ENCODE measurements at places on chromosomes 6 and 20. TPM values are rescaled to one million over a fixed set of nuclear protein-coding genes. Genes with fewer than 3 reads are reported as not detected.

GRCh38 chr6:34246563-34247391 lies 2.0 kb downstream of the SMIM29 start:
- DNase-seq = peak; percentile 56

- DNase-seq = no peak
Measured at GRCh38 chr6:27605401-27606342, 132.8 kb upstream of the ZNF184 start.

DNA sequence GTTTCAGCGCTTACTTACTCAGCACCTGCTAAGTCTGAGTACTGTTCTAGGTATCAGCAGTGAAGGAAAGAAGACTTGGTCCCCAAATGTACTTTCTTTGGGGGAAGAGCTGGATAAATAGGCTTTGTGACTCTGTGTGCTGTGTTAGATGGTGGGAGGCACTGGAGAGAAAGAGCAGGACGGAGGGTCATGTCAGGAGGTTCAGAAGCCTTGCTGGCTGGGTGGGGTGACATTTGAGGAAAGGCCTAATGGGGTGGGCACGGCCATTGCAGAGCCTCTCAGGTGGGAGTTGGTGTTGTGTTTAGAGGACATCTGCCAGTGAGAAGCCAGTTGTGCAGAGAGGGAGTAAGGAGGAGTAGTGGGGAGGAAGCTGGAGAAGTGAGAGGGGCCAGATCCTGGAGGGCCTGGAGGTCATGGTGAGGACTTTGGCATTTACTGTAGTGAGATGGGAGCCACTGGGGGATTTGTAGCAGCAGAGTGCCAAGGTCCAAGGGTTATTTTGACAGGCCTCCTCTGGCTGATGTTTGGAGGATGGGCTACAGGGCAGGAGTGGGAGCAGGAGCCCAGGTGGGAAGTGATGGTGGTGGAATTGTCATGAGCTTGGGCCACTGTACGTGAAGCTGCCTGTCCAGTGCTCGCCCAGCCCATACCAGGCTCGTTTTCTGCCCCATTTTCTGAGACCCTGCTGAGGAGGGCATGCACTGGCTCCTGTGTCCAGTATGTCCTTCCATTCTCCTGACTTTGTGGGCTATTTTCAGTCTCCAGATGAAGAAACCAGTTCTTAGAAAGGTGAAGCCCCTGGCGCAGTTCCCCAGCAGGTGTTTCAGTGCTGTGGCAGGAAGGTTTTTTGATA lies 886 bp downstream of the SDCBP2 start:
- peak; percentile 3 for DNase-seq

DYNLT2 gene
- 0.88 TPM for total RNA-seq

DNA sequence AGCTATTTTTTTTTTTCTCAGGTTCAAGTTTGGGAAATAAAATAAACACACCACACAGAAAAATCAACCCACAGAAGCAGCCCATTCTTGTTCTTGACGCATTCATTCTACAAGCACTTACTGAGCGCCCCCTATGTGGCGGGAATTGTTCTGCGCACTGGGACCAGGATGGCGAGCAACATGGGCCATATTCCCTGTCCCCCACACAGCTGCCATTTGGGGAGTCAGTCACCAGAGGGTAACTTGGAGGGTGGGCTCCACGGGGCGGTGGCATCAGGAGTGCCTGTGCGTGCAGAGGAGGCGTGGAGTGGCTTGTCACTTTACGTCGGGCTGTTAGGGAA lies 185.0 kb upstream of the PDE10A start:
- peak; percentile 48 for DNase-seq

- DNase-seq = no peak
Measured at GRCh38 chr6:113115196-113115595, 741.9 kb upstream of the MARCKS start.

DNA sequence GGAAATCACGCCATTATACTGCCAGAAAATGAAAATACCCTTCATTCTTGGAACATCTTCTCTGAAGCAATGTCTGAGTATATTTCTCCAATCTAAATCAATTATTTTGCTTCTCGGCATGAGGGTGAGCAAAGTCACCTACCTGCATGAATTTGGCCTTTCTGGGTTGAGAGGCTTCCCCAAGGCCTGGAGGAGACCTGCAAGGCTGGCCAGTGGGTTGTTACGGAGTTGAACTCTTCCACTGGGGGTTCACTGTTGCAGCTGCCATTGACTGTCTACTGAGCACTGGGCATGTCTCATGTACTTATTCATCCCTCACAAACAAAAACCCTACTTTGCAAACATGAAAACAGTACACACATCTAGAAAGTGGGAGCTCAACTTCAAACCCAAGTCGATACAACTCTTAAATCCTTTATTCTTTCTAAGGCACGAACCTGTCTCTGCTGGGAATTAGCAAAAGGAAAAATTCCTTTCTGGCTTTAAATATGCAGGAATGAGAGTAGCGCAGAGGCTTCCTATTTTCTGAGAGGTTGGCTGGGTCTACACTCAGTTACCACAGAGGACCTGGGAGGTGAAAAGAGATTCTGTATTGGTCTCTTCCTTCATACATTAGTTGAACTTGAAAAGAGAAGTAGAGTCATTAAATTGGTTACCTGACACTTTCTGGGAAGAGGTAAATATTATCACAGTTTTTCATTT lies 87.6 kb upstream of the SGK1 start:
- no peak for DNase-seq

- DNase-seq = peak; percentile 32
Measured at GRCh38 chr6:82370788-82371187, 7.2 kb downstream of the TPBG start.

- no peak for DNase-seq
Measured at GRCh38 chr6:77620278-77620882, 32.5 kb upstream of the MEI4 start.

DNA sequence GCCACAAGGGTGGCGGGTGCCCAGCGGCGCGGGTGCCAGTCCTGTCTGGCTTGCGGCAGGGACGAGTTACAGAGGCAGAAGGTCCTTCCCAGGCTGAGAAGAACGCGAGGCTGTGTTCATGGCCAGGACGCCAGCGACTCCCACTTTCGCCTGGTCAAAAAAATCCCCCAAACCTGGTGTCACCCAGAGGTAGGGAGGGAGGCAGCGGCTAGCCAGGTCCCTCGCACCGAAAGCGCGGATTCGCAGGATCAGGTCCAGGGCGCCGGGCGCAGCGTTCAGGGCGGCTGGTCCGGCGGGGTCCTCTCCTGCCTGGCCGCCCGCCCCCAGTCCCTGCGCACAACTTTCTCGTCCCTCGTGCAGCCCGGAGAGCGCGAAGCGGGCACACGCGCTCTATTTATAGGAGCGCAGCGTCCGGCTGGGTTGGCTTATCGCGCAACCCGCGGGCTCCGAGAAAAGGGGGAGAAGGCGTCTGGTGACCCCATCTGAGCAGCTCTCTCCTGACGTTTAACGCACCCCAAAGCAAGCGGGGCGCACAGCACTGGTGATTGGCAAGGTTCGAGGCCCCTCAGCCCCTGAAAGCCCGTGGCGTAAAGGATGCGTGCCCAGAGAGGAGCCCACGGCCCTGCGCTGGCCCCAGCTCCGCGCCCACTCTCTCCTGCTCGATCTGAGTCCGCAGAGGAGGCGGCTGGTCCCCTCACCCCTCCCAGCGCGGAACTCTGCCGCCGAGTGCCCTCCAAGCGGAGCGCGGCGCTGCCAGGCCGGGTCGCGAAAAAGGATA lies 519 bp downstream of the CBLN4 start:
- no peak for DNase-seq

DNA sequence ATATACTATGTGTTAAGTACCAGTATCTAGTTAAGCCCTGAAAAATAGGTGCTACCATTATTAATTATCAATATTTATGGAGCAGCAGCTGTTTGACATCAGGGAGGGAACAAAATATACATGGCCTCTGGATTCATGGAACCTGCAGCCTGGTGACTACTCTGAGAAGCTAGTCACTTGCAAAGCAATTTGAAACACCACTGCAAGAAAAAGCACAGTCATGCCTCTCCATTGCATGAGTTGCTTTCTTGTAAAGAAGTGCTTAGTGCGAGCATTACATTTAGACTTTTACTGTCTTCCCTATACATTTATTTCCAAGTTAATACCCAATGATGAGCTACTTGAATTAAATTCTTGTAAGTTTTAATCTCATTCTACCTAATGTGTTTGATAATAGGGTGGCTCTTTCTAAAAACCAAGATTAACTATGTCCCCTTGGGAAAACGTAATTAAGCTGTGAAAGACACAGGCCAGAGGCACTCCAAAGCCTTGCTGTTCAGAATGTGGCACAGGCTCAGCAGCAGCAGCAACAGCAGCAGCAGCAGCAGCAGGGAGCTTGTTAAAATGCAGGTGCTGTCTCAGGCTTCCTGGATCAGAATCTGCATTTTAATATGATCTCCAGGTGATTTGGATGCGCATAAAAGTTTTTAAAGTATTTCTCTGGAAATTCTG lies 83.6 kb downstream of the PFDN4 start:
- no peak for DNase-seq

DAAM2 gene
- total RNA-seq = 20.9 TPM

SAMD10 gene
- total RNA-seq = 3.1 TPM
